Stimulated activated CD8-positive, alpha-beta memory T cell treated with anti-CD3 and anti-CD28 coated beads, Interleukin-4, amount 100 ng/mL, for 1 hour (primary cell): ENCODE measurements at places on chromosomes 7 and 10.

GRCh38 chr10:78956391-78956790 lies 112.4 kb upstream of the ZMIZ1 start:
- no peak for DNase-seq

- DNase-seq: no peak
These were observed 41.1 kb downstream of the BLVRA start for GRCh38 chr7:43799605-43800004.

- DNase-seq: no peak
These were observed 52.3 kb downstream of the ADARB2 start for GRCh38 chr10:1684991-1685390.

DNA sequence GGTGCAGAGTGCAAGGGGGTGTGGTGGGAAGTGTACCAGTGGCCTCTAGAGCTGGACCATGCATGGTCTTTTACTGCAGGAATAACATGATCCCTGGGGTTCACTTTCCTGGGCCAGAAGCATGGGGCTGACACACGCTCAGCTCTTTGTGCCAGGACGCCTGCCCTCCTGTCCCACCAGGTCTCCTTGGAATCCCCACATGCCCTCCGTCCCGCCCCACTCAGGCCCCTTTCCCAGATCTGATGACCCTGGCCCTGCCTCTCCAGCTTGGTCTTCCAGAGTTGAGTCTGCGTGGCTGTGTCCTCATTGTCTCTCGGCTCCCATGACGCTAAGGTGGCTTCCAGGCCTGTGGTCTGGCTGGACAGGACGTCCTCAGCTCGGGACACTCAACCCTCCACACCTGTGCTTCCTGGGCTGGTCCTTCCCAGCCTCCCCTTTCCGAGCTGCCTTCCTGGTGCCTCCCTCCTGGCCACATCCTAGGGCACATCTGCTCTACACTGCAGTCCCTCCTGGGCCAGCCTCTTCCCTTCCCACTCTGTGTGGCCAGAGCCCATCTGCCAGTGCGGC lies 249.5 kb upstream of the SHH start:
- no peak for DNase-seq
